Hematopoietic multipotent progenitor cell (in vitro differentiated cells): ENCODE measurements at places on chromosomes 11 and 22. TPM values are rescaled to one million over a fixed set of nuclear protein-coding genes. Genes with fewer than 3 reads are reported as not detected.

The TRPM5 gene
- not detected for total RNA-seq

The DRD4 gene
- total RNA-seq, result 0.27 TPM

The FGF3 gene
- total RNA-seq, result not detected

The RAB36 gene
- 1.1 TPM for total RNA-seq

The CAPN1 gene
- total RNA-seq, result 160 TPM

The B3GAT1 gene
- under 0.01 TPM for total RNA-seq

The PHETA2 gene
- 10.0 TPM for total RNA-seq

The GSTT2B gene
- 0.54 TPM for total RNA-seq

The DDB1 gene
- 194 TPM for total RNA-seq

The C11orf87 gene
- under 0.01 TPM for total RNA-seq

The TOP3B gene
- 39.0 TPM for total RNA-seq

The ADORA2A gene
- 12.4 TPM for total RNA-seq

The CARD18 gene
- not detected for total RNA-seq

The ZNF214 gene
- total RNA-seq, result 1.3 TPM

The TSSK2 gene
- total RNA-seq, result not detected

The SELENOO gene
- 31.8 TPM for total RNA-seq

The OR2AT4 gene
- under 0.01 TPM for total RNA-seq
